ENCODE measurements at places on chromosomes 16 and 17. TPM values are rescaled to one million over a fixed set of nuclear protein-coding genes. Genes with fewer than 3 reads are reported as not detected.
A peak's percentile ranks its signal among the peaks of the same experiment; 100 is the strongest.

GRCh38 chr17:1643293-1643998 lies 2.1 kb downstream of the SCARF1 start:
- DNase-seq: no peak

- no peak for DNase-seq
Observed at GRCh38 chr17:64470625-64471024, 21.7 kb downstream of the MILR1 start.

DNA sequence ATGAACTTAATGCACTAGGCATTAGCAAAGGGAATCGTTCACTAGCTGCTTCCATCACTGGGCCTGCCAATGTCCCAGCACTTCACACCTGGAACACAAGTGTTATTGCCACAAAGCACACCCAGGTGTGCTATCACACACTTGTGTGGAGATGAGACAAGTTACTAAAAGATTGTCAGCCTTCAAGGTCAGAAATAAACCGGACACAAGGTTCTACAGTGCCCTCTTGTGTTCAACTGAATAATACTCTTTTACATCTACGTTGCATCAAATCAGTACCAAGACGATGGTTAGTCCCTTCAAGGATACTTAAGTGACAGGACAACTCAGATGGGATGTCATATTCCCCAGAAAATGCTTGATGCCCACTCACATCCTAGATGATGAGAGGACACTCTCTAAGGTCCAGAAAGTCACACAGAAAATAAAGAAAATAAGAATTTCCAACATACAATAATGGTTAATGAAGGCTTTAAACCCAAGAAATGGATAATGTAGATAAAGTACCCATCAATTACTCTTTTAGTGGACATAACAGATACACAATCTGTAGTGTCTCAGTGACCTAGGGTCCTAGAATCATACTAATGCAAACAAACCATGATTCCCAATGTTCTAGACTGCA lies 16.4 kb upstream of the GLG1 start:
- peak; percentile 14 for DNase-seq

DNA sequence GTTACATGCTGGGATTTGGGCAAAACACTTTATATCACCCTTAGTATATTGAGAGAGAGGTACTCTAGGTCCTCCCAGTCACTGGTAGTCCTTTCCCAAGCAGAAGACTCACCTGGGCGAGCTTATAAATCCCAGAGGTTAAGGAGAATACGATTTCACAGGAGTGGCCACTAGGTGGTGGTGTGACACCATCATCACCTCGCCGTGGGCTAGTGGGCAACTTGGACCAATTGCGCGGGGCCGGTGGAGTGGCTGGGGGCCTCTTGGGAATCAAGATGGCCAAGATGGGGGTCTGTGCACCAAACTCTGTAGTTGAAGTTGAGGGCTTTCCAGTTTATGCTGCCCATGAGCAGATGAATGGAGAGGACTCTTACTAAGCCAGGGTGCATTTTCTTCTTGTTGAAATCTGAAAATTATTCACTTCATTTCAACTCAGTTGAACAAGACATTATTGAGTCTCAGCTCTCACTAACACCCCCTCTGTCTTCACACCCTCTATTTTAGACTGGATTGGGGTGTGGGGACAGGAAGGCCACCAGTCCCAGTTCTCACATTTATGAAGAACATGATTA lies 38.2 kb upstream of the PIRT start:
- DNase-seq: no peak

DNA sequence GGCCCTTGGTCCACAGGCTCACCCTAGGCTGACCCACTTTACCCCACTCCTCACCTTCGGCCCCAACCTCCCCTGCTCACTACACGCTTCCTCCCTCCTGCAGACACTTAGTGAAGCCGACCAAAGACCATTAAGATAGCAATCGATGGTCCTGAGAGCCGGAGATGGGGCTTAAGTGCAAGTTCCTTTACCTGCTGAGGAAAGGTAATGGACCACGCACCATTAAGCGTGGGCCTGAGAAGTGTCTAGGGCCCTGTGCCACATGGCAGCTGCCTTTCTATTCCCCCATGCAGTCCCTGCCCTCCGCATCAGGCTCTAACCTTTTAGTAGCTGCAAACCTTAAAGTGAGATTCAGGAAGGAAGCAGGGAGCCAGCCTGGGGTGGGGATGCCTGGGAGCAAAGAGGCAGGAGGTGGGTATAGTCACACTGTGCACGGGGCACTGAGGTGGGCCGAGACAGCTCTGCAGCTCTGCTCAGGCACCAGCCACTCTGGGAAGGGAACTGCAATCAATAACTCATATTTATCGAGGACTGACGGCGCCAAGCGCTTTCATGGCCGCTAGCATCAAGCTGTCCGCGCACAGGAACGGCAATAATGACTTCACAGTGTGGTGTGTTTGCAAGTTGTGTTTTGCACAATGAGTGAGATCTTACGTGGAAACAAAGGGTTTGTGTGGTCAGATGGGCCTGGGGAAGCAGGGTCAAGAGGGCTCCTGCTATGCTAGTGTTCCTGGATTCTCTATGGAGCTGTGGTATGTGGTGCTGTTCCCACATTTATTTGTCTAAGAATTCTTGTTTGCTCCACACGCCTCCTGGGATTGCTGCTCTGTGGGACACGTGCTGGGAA lies 84.9 kb upstream of the CDC42EP4 start:
- peak; percentile 54 for DNase-seq

GRCh38 chr17:15883617-15884111 lies 61.3 kb upstream of the ADORA2B start:
- no peak for DNase-seq

GRCh38 chr17:67685351-67685750 lies 32.4 kb upstream of the NOL11 start:
- DNase-seq: no peak

- DNase-seq: peak; percentile 90
Observed at GRCh38 chr17:42891539-42892152, 9.0 kb upstream of the G6PC1 start.

GRCh38 chr17:35079547-35080423 lies 16.3 kb upstream of the RFFL start:
- DNase-seq: no peak

DNA sequence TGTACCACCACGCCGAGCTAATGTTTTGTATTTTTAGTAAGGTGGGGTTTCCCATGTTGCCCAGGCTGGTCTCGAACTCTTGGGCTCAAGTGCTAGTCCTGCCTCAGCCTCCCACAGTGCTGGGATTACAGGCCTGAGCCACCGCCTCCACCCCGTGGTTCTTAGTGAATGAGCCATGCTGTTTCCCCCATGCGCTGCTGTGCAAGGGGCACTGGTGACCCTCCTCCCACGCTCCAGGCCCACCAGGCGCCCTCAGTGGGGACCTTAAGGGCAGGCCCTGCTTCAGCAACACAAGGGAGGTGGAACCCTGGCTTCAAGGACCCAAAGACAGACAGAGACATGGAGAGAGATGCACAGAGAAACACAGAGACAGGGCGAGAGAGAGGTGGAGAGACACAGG lies 15.4 kb upstream of the NUDT16L1 start:
- no peak for DNase-seq

DNA sequence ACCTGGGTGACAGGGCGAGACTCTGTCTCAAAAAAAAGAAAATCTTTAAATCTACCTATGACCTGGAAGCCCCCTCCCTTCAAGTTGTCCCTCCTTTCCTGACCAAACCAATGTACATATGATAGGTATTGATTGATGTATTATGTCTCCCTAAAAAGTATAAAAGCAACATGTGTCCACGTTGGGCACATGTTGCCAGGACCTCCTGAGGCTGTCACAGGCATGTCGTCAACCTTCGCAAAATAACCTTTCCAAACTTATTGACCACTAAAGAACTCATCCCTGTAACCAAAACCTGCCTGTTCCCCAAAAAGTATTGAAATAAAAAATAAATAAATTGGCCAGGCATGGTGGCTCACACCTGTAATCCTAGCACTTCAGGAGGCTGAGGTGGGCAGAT lies 4.4 kb downstream of the OXLD1 start:
- no peak for DNase-seq

- DNase-seq: peak; percentile 98
Observed at GRCh38 chr17:5281814-5282641, at the start of gene RABEP1. RABEP1 (plus strand) TSS chr17:5282284; CDS start chr17:5282487, 203 bp downstream.

DNA sequence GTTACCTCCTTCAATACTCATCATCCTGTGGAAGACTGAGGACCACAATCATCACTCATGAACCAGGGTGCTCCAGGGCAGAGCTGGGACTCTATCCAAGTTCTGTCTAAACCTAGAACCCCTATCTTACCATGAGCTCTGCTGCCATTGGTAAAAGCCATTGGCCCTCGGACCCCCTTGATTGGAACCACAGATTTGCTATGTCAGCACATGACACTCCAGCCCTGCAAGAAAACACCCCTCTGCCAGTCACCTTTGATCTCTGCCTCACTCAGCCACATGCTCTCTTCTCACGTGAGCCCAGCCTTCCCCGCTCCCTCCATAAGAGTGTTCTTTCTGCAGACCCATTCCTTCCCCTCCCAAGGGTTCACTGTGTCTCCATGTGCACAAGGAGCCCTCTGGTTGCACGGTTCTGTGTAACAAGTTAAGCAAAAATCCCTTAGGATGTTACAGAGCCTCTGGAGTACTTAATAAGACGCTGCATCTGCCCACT lies 468.8 kb upstream of the DYNLRB2 start:
- no peak for DNase-seq

DNA sequence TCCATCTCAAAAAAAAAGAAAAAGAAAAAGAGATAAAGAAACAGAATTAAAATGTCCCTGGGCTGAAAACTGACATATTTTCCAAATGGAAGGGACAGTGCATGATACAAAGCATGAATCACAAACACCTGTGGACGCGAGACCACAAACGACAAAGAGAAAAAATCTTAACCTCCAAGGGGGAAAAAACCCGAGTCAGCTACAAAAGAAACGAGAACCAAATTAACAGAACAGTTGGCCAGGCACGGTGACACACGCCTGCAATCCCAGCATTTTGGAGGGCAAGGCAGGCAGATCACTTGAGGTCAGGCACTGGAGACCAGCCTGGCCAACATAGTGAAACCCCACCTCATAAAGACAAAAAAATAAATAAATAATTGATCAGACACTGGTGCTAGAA lies 1.9 kb downstream of the TRAP1 start:
- no peak for DNase-seq

GRCh38 chr17:39813631-39814030 lies 50.5 kb downstream of the IKZF3 start:
- no peak for DNase-seq

- DNase-seq: no peak
Observed at GRCh38 chr17:37650419-37651003, 7.3 kb upstream of the DDX52 start.

- no peak for DNase-seq
Observed at GRCh38 chr17:57868910-57869616, 19.2 kb upstream of the MRPS23 start.

- peak; percentile 90 for DNase-seq
Observed at GRCh38 chr17:81513372-81513752, 763 bp upstream of the ACTG1 start.

DNA sequence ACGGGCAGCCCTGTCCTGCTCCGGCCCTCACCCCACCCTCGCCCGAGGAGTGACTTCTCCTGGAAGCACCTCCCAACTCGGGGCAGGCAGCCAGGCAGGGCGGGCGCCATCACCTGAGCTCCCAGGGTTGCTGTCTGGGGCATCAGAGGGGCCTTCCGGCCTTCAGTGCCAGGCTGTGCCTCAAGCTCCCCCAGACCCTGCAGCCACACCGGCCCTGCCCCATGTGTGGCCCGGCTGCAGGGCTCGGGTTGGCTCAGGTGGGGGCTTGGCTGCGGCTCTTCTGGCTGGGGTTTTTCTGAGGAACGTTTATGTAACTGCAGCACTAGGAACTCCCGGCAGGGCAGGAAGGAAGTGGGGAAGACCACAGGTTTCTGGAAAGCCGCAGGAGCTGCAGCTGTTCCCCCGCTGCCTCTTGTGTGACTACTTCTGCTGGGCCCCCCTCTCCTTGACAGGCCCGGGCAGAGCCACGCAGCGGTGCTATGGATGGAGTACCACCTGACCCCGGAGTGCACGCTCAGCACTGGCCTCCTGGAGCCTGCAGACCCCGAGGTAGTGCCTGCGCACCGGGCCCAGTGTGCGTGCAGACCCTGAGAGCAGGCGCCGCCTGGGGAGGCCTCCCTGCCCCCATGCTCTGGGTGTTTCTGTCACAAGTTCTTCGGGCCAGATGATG lies 45.6 kb downstream of the PRMT7 start:
- no peak for DNase-seq

- no peak for DNase-seq
Observed at GRCh38 chr16:4380119-4381063, 8.7 kb downstream of the VASN start.

DNA sequence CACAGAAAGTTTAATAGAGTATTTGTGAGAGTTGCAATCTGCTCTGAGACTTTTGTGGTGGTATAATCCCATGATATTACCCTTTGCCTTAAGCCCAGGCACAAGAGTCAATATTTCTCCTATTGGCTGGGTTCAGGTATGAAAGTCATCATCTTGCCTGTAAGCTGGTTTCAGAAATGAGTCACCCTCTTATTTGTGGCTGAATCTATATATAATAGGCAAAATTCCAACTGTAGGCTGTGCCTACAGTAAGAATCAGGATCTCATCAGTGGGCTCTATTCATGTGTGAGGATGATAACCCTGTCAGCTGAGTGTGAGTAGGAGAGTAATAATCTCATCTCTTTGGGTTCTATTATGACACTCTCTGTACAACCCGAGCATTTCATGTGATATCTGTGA lies 2103.1 kb downstream of the TP53TG3F start:
- no peak for DNase-seq

DNA sequence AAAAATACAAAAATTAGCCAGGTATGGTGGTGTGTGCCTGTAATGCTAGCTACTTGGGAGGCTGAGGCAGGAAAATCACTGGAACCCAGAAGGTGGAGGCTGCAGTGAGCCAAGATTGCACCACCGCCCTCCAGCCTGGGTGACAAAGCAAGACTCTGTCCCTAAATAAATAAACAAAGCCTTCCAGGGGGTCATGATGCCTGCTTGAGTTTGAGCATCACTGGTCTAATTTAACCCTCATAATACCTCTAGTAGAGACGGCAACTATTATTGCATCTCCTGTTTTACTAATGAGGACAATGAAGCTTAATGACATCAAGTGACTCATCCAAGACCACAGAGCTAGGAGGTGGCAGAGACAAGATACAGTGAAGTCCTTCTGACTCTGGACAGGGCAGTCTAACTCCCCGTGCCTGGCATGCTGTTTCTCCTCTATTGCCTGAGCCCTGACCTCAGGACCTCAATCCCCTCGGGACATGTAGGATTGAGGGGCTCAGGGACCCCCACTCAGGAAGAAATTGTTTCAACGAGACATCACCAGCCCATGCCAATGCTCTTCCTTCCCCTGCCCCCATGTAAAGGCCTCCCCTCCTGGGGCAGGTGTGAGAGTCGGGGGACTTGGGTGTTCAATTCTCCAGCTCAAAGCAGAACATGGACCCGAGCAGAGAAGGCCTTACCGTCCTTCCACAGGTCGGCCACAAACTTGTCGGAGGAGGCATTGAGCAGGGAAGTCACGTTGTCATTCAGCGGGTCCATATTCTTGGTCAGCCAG lies 102.9 kb downstream of the NDE1 start:
- DNase-seq: no peak

The KLHL10 gene
- total RNA-seq: 0.43 TPM

The GAN gene
- 12.4 TPM for total RNA-seq

The PITPNM3 gene
- total RNA-seq: 13.4 TPM

The EPN3 gene
- not detected for total RNA-seq

The MT2A gene
- total RNA-seq: 1,788 TPM

The KRTAP4-4 gene
- not detected for total RNA-seq

The HBQ1 gene
- total RNA-seq: not detected

The PDIA2 gene
- total RNA-seq: 0.88 TPM

The ICAM2 gene
- total RNA-seq: 36.4 TPM

All from posterior vena cava (tissue), 2 donors.